ENCODE measurements at places on chromosomes 7 and 10.

- H3K4me1 ChIP-seq = no peaks in the 10 kb centered on the region
- H3K4me3 ChIP-seq = no peak overlapping the region
- no peaks in the 10 kb centered on the region for H3K36me3 ChIP-seq
- H3K27ac ChIP-seq = no peak overlapping the region
Observed at GRCh38 chr7:107017965-107018719, 26.4 kb upstream of the PRKAR2B start.

DNA sequence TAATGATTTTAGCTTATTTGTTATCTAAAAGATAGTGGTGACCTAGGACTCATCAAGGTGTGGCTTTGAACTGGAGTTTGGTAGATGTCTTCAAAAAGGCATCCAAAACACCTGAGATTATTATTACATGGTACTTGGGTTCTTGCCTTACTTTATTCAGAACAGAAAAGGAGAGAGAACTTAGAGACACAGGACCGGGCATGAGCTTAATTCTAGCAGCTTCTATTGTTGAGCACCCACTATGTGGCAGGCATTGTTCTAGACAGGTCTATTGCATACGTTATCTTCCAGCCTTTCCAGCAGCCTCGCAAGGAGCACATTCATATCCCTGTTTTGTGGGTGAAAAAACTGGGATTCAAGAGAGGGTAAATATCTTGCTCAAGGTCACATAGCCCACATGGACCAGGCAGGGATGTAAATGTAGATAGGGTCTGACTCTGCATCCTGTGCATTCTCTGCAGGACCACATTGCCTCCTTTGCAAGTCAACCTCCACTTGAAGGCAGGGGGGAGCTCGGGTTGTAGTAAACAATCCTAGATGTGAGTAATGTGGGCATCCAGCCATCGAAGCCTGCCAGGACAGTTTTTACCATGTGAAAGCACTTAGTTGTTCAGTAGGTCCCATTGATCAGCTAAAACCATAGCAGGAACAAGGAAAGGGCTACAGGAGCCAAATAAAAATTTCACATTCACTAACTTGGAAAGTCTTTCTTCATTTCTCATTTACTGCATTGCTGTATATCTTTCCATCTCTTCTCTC, 551.4 kb downstream of the LRMDA start:
- no peak overlapping the region for H3K4me3 ChIP-seq
- H3K27me3 ChIP-seq = no peaks in the 10 kb centered on the region
- DNase-seq = no peak

- H3K4me3 ChIP-seq = peak overlapping the region; percentile 19
- H3K36me3 ChIP-seq = no peaks in the 10 kb centered on the region
- peaks cover 17% of the 10 kb centered on the region for H3K4me1 ChIP-seq
- H3K27ac ChIP-seq = no peak overlapping the region
Observed at GRCh38 chr7:131189488-131189887, 138.2 kb upstream of the MKLN1 start.

GRCh38 chr10:132063432-132063831, 2.3 kb upstream of the JAKMIP3 start:
- DNase-seq = no peak
- no peak overlapping the region for H3K27ac ChIP-seq
- H3K4me1 ChIP-seq = peaks cover 18% of the 10 kb centered on the region
- no peaks in the 10 kb centered on the region for H3K27me3 ChIP-seq

DNA sequence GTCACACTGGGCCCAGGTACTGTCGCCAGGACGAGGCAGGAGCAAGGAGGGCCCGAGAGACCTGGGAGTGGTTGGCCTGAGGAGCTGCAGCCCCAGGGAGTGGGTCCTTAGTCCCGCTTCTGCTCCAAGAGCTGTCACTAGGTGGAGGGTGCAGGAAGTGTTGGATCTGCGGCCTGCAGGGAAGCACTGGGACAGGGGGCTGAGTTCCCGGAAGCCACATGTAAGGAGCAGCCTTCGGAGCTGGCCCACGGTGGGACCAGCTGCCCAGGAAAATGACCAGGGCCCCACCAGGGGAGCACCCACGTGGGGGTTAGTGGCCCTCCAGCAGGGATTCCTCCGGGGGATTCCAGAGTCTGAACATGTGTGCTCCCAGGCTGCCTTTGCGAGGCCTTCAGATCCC, 9.2 kb upstream of the AQP1 start:
- no peaks in the 10 kb centered on the region for H3K4me1 ChIP-seq
- no peak for DNase-seq
- H3K27ac ChIP-seq = no peak overlapping the region
- no peak overlapping the region for H3K4me3 ChIP-seq

All from H1 (cell line).